ENCODE measurements at places on chromosomes 16 and 17.

GRCh38 chr16:48561960-48562393, 48.0 kb downstream of the N4BP1 start:
- DNase-seq: no peak

DNA sequence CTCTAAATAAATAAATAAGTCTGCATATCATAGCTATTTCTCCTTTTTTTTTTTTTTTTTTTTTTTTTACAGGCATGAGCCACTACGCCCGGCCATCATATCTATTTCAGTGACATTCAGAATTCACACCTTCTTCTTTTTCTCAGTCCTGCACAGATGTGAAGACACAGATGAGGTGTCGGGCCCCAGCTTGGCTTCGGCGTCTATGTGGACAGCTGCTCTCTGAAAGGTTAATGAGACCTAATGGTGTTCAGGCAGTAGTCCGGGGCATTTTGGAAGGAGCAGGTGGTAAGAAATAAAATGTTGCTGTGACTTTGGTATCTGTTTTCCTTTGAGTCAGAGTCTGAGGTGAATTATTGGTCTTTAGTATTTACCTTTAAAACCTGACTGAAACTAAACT, 23.6 kb downstream of the TANGO6 start:
- DNase-seq: no peak

GRCh38 chr16:29154676-29155121, 169.8 kb downstream of the LAT start:
- DNase-seq: no peak

GRCh38 chr16:24685539-24686432, 43.7 kb upstream of the TNRC6A start:
- no peak for DNase-seq

GRCh38 chr17:47999582-47999981, 28.7 kb downstream of the CDK5RAP3 start:
- DNase-seq: no peak

DNA sequence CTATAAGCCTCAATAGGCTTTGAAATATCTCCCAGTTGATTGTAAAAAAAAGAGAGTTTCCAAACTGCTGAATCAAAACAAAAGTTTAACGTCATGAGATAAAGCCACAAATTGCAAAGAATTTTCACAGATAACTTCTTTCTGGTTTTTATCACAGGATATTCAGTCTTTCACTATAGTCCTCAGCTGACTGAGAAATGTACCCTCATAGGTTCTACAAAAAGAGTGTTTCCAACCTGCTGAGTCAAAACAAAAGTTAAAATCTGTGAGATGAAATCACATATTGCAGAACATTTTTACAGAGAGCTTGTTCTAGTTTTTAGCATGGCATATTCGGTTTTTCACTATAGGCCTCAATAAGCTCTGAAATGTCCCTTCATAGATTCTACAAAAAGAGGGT, 559.2 kb downstream of the KCNJ18 start:
- DNase-seq: no peak

DNA sequence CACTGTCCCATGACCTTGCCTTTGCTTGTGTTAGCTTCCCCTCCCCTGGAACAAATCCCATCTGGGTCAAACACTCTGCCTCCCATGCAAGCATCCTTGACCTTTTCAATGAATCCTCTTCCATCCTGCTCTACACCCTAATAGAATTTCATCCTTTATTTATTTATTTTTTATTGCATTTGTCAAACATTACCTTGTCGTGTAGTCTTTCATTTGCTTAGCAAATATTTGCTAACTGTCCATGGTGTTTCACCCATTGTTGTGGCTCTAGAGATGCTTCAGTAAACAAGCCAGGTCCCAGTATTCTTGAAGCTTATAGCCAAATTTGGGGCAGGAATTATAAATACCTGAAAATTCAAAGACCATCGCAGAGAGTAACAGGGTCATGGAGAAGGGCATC, 51.0 kb upstream of the MRTFB start:
- DNase-seq: no peak
